ENCODE measurements at places on chromosomes 3 and 15.

DNA sequence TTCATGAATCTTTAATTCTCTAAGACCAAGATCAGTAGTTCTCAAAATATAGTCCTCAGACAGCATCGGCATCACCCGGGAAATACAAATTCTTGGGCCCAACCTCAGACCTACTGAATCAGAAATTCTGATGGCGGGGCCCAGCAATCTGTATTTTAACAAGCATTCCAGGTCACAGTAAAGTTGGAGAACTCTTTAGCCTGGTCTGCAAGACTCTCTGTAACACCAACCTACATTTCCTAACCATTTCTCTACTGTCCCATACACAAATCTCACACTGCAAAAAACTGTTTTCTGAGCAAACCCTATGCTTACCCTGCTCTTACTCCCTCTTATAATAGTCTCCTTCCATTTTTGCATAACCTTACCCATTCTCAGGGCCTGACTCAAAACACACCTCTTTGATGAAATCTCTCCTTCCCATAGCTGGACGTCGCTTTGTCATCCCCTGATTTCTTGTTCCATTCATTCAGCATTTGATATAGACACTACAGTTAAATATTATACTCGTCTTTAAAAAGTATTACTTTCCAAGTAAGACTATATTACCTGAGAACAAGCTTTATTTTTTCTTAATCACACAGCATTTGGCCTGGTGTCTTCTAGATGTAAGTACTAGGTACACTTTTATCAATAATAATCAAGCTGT is 83.3 kb upstream of the MYO5C start:
- DNase-seq = no peak

DNA sequence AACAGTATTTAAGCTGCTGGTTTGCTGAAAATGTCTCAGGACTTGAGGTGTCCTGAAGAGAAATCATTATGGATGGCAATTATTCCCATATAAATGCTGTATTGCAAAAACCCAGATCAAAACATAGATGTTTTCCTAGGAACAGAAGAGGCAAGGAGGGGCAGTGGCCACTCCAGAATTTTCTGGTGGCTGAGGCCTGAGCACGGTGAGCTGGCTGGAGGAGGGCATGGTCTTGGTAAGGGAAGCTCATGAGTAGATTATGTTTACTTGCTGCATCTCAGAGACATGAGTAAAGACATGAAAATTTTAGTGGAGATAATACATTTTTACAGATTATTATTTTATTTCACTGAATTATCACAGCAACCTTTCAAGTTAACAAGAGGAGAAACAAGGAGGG is 31.1 kb downstream of the PGPEP1L start:
- no peak for DNase-seq

GRCh38 chr3:72189339-72189738 is 404.4 kb upstream of the PROK2 start:
- DNase-seq = no peak

DNA sequence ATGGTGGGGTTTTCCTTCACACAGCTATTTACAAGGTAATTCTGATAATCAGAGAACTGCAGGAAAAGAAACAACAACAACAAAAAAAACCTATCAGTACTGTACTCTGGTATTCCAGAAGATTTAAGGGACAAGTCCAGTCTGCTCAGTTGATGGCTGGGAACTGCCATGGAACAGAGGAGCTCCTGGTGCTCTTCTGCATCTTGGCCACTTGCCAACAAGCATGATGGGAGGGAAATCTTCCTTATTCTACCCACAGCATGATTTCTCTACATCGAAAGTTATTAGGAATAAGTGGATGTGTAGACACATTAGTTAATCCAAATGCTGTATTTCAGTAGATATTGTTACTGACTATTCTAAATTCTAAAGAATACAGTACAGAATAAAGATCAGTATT is 51.7 kb downstream of the RASGRP1 start:
- DNase-seq = no peak

GRCh38 chr15:66071921-66072295 is 181.6 kb downstream of the MEGF11 start:
- DNase-seq = no peak

- DNase-seq = no peak
Measured at GRCh38 chr3:67686069-67686468, 31.7 kb upstream of the SUCLG2 start.

DNA sequence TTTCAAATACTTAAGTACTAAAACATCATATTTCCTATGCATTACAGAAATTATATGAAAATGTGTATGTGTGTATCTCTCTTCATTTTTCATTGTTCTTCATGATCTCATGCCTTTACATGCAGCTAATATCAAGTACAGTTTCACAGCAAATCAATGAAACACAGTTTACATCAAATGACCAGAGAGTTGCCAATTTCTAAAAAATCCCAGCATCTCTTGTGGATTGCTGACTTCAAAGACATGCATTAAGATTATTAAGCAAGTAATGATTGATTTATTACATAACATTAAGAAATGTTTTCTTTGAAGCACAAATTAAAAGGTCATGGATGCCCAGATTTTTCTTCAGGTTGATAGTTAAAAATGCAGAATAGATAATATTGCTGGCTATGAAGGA is 31.0 kb upstream of the TAFA4 start:
- DNase-seq = no peak

- no peak for DNase-seq
Measured at GRCh38 chr3:133455281-133455680, 55.4 kb downstream of the BFSP2 start.

DNA sequence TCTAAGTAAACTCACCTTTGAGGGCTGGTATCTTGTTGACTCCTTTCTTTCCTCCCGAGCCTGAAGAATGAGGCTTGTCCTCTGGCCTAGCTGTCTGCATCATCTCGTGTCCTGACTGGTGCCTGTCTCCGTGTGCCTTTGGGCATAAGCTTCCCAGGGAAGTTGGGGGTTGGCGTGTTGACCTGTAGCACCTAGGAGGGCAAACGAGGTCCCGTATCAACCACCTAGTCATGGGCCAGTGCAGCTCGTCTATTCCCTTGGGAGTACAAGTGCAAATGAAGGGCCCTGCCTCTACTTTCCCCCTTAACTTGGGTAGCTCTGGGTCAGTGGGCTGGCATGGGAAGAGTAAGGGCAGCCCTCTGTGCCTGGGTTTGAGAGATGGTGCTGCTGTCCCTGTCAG is 8.7 kb downstream of the TEX264 start:
- DNase-seq = no peak

DNA sequence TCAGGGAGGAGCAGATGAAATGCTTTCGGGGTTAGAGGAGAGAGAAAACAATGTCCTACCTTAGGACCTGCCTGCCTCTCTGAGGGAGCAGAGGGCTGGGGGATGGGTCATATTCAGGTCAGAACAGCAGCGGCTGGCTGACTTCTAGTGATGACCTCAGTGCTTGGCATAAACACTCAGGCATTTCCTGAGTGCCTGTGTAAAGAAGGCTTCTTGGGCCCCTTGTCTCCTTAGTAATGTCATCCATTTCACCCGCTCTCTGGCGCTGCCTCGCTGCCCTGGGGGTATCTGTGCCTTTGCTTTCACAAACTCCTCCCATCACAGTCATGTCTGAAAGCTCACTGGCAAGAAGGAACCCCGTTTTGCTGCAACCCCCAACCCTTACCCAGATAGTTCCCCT is 82.9 kb upstream of the GSK3B start:
- DNase-seq = no peak

DNA sequence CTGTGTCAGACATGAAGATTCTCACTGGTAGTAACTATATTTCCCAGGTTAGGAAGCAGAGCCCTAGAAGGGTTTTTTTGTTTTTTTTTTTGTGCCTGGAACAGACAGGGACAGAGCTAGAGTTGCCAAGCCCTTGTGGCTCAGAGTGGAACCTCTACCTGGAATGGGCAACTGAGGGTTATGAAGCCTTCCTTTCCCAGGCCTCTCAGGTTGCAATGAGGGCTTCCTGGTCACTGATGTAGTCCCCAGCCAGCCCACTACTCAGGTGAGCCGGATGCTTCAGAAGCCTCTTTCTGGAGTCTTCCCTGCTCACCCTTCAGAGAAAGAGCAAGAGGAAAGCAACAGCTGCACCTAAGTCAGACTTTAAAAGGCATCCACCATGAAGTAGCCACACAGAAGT is 48.8 kb upstream of the MANF start:
- no peak for DNase-seq

GRCh38 chr15:89642106-89642505 is 13.2 kb downstream of the KIF7 start:
- DNase-seq = no peak

- DNase-seq = no peak
Measured at GRCh38 chr15:100170291-100171210, 171.2 kb downstream of the ADAMTS17 start.

- no peak for DNase-seq
Measured at GRCh38 chr3:147404000-147404799, 2.1 kb downstream of the ZIC4 start.

DNA sequence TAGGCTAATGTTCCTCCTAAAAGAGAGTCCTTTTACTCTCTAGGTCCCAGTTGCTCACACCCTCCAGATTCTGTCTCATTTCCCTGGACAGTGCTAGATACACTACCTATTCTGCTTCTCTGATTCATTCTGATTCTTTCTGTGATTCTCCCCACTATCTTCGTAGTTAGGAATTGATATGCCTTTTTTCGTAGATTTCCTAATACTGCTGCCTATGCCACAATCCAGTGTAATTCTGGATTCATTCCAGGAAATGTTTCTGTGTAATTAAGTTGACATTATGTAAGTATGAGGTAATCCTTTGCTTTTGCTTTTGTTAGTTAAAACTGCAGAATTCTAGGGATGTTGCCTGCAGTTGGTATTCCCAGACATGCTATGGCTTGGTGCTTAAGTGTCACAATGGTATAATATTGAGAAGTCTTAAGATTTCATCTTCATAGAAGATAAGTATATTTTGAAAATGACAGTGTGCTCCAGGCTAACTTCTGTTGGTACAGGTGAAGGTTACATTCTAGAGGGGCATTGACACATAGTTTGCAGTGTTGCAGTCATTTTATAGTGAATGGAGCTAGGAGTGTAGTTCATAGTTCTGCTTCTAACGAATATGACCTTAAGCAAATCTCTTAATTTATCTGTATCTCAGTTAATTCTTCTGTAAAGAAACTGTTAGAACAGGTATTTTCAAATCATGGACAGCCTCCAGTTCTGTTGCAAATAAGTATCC is 54.3 kb downstream of the RIOX2 start:
- DNase-seq = no peak

DNA sequence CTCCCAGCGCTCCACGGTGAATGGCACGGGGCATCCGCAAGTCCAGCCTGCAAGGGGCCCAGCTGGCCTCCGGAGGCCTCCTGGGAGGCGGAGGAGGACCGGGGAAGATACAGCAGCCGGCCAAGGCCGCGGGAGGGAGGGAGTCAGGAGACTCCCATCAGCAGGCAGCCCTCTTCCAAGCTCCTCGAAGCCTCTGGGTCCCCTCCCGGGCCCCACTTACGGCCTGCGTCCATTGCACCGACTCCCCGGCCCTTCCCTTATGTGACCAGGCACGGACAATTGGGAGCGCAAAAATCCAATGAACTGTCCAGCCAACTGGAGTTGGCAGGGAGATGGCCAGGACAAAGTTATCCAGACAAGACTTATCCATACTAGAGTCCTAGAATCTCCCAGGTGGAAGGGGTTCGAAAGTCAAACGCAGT is 668 bp downstream of the MFGE8 start:
- no peak for DNase-seq

DNA sequence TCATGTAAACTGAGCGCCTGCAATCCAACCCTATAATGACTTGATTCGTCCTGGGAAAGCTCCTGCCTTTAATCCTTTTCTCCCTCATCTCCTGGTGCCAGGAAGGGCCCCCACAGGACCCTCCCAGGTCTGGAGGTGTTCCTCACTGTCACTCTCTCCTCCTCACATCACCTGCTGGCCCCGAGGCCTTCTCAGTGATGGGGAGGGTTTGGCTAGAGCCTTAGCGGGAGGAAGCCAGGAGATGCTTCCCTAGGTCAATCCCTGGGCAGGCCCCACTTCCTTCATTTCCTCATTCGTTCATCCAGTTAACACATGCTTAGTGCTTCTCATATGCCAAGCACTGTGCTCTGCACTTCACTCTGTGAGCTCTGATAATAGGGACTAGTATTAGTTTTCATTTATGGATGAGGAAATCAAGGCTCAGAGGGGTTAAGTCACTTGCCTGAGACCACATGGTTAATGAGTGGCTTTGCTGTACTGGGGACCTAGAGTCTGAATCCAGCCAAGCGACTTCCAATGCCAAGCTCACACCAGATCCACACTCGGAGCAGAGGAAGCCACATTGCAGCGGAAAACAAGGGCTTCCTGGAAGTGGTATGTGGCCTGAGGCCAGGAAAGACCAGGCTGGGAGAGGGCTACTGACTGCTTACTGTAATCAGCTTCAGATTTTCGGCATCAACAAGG is 50.3 kb upstream of the CHRNB4 start:
- no peak for DNase-seq

DNA sequence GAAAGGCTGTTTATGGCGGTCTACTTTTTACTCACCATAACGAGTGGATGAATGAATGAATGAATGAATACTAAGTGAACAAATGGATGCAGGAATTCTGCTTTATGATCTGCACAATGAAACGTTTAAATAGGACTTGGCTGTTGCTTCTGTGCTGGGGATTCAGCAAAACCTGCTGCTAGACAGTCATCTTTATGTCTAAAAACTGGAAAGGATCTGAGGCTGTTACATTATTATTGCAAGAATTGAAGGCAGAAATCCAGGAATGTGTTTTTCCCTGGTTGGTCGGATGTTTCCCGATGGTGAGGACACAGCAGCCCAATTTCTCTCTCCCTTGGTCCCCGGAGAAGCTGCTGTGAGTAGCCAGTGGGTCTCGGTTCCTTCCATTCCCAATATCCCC is 94.2 kb downstream of the GABRG3 start:
- no peak for DNase-seq

DNA sequence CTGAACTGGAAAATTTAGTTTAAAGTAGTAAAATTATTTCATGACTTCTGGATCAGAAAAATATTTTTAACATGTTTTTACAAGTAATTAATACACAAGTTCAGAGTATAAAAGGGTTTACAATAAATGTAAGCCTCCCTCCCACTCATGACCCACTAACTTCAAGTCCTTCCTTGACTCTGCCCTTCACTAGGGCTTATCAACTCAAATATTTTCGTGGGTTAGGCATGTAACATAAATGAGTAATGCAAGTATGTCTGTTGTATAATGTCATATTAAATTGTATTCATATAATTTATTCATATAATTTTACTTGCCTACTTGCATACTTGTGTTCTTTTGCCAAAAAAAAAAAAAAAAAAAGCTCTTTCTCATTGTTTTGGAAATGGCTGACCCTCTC is 3.4 kb upstream of the OPA1 start:
- DNase-seq = no peak

- DNase-seq = no peak
Measured at GRCh38 chr15:39579487-39580116, 1.3 kb upstream of the THBS1 start.

GRCh38 chr3:183285828-183286457 is 32.9 kb downstream of the B3GNT5 start:
- DNase-seq = no peak

Measured in cortex of kidney (tissue), 1 donor.